C1 segment of cervical spinal cord (tissue), 14 donors: ENCODE measurements at places on chromosomes 6 and 20.

- no peak for DNase-seq
Measured at GRCh38 chr6:35547676-35548075, 35.0 kb upstream of the TULP1 start.

- no peak for DNase-seq
Measured at GRCh38 chr20:19384940-19385339, 172.5 kb downstream of the SLC24A3 start.

- no peak for DNase-seq
Measured at GRCh38 chr6:169911264-169912263, 160.1 kb downstream of the ERMARD start.

- no peak for DNase-seq
Measured at GRCh38 chr6:164695896-164696295, 613.5 kb downstream of the C6orf118 start.

- no peak for DNase-seq
Measured at GRCh38 chr20:63116412-63117106, 99.4 kb downstream of the YTHDF1 start.

GRCh38 chr6:159720708-159721107 is 6.6 kb upstream of the WTAP start:
- no peak for DNase-seq

DNA sequence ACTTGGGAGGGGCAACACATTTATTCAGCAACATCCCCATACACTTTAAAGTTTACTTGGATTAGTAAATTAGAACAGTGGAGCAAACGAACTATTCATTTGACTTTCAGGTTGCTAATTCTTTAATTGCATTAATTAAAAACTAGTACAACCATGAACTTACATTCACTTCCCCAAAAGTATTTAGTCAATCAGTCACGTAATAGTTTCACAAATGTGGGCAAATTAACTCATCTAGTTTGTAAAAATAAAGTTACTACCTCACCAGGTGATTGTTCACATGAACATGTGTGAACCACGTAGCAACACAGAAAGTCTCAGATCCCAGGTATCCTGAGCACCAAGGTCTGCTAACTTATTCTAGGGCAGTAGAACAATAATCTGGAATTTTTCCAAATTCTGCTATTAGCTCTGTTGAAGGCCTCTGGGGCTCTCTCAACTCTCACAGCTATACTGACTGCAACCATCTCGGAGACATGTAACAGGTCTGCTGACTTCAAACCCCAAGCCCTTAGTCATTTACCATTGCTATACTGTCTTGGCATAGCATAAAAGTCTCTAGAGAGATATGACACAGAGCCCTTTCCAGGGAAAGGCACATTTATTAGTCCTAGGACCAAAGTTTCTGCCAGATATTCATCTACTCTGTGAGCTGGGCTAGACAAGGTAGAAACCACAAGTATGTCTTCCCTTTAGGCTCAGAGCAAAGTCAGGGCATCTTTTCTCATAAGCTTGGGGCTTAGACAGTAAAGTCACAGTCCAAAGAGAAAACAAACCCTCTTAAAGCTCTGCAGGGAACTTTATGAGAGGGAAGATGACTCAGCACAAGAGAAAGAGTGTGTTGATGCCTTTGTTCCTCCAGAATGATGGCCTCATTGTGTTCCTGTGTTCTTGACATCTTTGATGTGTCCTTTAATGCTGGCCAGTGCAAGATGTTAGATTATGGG is 50.9 kb upstream of the CCDC28A start:
- no peak for DNase-seq

GRCh38 chr20:50695135-50695872 is 4.0 kb upstream of the RIPOR3 start:
- no peak for DNase-seq

GRCh38 chr20:58228484-58229197 is at the start of gene ANKRD60:
Gene ANKRD60 (minus strand): TSS chr20:58228653. CDS start chr20:58228653, 0 bp downstream.
- DNase-seq: no peak

- DNase-seq: no peak
Measured at GRCh38 chr20:43431134-43431519, 26.6 kb upstream of the SRSF6 start.

GRCh38 chr6:37393381-37393929 is 39.6 kb upstream of the CMTR1 start:
- DNase-seq: no peak

DNA sequence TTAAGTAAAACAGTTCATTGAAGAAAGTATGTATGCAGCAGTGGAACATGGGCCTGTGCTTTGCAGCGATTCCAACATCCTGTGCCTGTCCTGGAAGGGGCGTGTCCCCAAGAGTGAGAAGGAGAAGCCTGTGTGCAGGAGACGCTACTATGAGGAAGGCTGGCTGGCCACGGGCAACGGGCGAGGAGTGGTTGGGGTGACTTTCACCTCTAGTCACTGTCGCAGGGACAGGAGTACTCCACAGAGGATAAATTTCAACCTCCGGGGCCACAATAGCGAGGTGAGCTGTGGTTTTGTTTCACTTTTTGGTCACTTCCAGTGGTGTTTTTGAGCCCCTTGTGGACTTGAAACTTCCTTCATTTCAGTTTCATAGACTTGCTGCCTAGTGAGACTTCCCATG is 1.7 kb downstream of the TULP4 start:
- no peak for DNase-seq

DNA sequence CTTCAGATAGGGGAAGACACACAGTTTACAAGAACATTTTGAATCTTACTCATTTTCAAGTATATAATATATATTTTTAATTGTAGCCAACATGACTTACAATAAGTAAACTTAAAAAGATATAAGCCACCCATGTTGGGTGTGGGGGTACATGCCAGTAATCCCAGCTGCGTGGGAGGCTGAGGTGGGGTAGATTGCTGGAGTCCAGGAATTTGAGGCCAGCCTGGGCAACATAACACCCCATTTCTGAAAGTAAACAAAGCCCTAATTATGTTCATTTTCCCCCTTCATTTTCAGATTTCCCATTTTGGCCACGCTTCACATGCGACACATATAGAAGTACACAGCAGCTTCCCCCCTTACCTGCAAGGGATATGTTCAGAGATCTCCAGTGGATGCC is 30.5 kb downstream of the SERPINB6 start:
- DNase-seq: no peak

- no peak for DNase-seq
Measured at GRCh38 chr6:75531174-75531573, 37.6 kb upstream of the FILIP1 start.

- DNase-seq: no peak
Measured at GRCh38 chr20:10228330-10228729, 9.7 kb downstream of the SNAP25 start.

DNA sequence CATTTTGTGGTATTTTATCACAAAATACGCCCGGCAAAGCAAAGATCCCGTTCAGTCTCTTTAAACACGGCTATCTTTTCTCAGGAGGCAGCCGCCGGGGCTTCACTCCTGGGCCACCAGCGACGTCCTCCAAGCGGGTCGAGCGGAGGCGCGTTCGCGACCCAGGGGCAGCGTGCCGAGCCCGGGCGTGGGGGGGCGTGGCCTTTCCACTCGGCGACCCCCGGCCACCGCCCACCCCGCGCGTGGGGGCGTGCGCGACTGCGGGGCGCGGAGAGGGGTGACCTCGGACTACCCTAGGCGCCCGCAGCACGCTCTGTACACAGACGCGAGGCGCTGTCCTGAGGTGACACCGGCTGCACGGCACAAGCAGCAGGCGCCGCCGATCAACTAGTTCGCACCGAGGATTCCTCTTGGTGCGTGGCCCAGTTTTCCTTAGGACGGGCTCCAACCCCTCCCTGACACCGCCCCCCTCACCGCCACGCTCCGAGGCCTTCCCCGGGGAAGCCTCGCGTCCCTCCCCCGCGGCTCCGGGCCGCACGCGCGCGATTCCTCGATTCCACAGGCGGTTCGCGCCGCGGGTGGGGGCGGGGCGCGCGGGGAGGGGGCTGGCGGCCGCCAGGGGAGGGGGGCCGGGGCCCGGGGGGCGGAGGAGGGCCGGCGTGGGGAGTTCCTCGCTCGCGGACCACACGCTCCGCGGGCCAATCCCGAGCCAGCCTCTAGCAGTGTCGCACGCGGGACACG is 1.1 kb upstream of the JARID2 start:
- DNase-seq: no peak

DNA sequence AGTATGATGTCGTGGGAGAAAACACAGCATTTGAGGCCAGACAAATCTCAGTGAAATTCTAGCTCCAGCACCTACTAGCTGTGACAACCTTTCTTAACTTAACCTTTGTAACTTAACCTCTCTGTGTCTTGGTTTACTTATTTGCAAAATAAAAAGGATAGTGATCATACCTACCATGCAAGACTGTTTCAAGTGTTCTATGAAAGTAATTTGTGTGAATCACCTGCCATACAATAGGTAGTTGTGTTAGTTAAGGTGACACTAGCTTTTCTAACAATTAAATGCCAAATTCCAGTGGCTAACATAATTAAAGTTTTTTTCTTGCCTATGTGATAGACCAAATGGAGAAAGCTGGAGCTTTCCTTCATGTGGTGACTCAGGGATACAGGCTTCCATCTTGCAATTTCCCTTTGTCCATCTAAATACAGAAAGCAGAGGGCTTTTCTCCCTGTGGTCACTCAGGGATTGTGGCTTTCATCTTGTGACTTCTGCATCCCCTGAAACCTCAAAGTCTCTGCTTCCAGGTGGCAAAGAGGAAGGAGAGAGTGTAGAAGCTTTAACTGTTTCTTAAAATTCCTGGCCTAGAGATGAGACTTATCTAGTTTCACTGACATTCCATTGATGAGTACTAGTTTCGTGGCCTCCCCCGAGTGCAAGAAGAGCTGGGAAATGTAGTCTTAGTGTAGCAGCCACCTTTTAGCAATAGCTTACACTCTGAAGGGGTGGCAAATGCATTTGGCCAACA is 311.4 kb downstream of the CLIC5 start:
- no peak for DNase-seq

GRCh38 chr6:114158411-114158810 is 184.4 kb downstream of the HS3ST5 start:
- DNase-seq: no peak

- no peak for DNase-seq
Measured at GRCh38 chr6:46909371-46909770, 12.4 kb downstream of the ADGRF5 start.

GRCh38 chr6:40900791-40901190 is 138.2 kb downstream of the UNC5CL start:
- DNase-seq: no peak

DNA sequence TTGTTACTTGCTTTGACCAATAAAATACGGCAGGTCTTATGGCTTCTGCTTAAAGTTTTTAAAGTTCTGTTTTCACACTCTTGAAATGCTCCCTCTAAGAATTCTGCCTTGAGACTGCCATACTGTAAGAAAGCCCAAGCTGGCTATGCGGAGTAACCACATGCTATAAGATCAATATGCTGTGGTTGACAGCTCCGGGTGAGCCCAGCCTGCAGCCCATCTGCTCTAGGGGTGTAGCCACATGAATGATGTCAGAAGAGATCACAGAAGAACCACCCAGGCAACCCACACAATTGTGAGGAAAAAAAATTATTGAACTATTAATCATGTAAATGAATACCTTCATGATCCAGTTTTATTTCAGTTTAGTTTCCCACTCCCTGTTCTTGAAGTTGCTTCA is 26.1 kb upstream of the SH3BGRL2 start:
- no peak for DNase-seq

GRCh38 chr6:97136626-97137358 is 146.2 kb downstream of the MMS22L start:
- DNase-seq: no peak

DNA sequence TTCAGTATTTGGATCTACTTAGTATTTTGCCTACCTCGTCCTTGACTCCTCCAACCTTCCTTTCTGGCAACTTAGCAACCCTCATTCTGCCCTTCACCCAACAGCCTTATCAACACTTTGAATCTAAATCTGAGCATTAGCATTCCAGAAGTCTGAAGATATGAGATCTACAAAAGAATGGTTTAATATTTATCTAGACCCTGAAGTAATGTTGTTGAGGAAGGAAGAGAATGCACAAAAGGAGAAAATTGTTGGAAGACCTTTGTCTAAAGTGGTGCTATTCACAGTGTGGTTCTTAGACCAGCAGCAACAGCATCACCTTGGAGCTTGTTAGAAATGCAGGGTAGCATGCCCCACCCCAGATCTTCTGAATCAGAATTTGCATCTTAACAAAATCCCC is 198.2 kb upstream of the PLCB4 start:
- no peak for DNase-seq

DNA sequence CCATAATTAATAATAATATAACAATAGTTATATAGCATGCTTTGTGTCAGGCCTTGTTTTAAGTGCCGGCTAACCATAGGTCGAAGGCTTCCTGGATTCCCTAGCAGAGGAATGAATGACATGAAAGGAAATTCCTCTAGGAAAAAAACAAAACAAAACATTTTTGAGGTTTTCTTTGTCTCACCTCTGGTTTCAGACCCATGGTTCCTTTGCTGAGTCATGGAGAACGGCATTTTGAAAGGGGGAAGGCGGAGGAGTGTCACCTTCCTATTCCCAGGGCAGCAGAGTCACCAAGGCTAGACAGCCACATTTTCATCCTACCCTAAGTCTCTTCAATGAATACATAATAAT is 25.3 kb upstream of the CCND3 start:
- DNase-seq: no peak

DNA sequence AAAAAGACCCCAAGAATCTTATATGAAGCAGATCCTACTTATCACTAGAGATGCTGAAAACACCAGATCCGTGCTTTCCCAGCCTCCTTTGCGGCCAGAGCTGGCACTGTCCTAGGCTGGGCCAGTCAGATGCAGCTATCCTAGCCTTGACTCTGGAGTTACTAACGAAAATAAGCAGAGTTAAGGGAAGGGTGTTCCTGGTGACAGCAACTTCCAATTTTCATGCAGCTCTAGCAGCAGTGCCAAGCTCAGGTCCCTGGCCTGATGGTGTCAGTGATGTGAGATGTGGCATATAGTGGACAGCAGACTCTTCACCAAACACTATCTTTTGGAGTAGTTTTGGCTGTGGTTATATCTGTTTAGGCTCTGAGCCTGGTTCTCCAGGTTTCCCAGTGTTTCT is 25.6 kb upstream of the ABCC10 start:
- DNase-seq: no peak

GRCh38 chr6:54083287-54083686 is 28.0 kb upstream of the MLIP start:
- DNase-seq: no peak

DNA sequence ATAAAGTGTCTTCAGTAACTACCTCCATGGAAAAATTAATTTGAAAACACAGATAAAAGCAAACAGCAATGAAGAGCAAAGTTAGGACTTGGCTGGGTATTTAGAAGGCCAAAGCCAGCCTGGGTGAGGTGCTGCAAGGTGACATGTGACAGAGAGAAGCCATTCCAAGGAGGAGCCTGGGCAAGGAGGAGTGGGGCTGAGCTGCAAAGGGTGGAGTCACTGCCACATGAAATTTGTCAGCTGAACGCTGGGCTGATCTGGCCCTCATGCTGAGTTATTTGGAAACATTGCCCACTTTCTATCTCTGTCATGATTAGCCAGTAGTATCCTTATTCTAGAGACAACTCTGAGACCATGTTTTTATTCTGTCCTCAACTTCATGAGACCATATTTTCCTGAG is 76.3 kb downstream of the PERP start:
- DNase-seq: no peak

DNA sequence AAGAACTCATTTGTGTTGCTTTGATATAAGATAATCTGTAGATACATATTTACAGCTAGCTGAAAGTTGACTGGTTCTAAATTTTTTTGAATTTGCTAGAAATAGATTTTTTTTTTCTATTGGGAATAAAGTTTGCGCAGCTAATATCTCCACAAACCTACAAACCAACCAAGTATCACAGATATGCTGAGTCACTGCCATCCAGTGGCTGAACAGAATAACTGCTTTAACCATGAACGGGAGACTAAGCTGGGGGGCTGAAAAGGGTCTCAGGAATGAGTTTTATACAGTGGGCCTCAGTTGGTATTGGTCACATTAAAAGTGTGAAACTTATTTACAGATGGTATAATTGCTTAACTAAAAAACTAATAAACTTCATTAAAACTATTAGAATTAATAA is 326.7 kb upstream of the CNR1 start:
- no peak for DNase-seq
